ENCODE measurements at places on chromosomes 13 and 19.

GRCh38 chr19:5743630-5744029 is 23.2 kb downstream of the CATSPERD start:
- no peak for DNase-seq

GRCh38 chr13:32650705-32651311 is 64.6 kb downstream of the PDS5B start:
- DNase-seq, result no peak

DNA sequence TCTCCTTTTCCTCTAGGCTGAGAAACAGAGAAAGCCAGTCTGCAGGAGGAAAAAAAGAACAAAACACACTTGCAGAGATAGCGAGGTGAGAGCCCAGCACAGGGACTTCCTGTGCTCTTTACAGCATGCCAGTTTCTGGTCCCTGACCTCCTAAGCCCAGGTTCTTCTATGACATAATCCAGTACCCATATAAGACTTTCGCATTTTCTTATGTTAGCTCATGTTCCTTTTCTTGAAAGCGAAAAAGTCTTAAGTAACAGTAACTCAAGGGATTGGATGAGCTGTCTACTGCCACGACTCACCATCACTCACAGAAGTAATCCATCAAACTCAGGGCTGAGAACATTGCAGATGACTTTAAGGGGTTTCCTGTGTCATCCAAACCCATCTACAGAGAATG is 17.4 kb downstream of the CCDC70 start:
- DNase-seq, result no peak

DNA sequence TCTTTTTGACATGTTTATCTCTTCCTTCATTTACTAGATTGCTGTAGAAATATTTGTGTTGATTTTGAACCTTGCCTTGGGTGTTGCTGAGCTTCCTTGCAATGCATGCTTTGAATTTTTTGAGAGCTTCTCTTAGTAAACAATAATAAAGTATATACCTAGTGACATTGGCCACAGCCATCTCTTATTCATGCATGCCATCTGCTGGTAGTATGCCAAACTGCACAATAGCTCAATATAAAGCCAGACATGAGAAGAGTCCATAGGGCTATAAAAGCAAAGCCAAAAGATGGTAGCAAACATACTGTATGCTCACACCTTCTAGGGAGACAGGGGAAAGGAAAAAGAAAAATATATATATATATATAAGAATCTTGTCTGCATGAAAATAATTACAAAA is 18.9 kb upstream of the ZSCAN5A start:
- DNase-seq, result no peak

GRCh38 chr13:97944396-97945029 is 9.0 kb upstream of the IPO5 start:
- DNase-seq, result no peak

GRCh38 chr13:34347784-34348573 is 530.0 kb downstream of the RFC3 start:
- DNase-seq, result no peak
